ENCODE measurements at places on chromosomes 13 and 19.

GRCh38 chr13:99193152-99193551 lies 7.5 kb upstream of the UBAC2 start:
- no peak for DNase-seq

- no peak for DNase-seq
Measured at GRCh38 chr13:24627090-24627714, 53.0 kb upstream of the ATP12A start.

- DNase-seq, result no peak
Measured at GRCh38 chr19:1237027-1237659, 662 bp downstream of the CBARP start.

DNA sequence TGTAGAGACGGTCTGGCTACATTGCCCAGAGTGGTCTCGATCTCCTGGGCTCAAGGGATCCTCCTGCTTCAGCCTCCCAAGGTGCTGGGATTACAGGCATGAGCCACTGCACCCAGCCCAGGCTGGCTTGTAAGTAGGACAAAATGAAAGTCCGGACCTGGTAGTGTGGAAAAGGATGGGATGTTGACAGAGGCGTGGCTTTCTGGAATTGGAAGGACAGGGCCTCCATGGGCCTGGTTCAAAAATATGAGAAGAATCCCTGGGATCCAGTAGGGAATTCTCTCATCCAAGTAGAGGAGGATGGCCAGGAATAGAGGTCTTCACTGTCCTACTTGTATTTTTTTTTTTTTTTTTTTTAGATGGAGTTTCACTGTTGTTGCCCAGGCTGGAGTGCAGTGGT lies 64.9 kb downstream of the TRPM4 start:
- no peak for DNase-seq

DNA sequence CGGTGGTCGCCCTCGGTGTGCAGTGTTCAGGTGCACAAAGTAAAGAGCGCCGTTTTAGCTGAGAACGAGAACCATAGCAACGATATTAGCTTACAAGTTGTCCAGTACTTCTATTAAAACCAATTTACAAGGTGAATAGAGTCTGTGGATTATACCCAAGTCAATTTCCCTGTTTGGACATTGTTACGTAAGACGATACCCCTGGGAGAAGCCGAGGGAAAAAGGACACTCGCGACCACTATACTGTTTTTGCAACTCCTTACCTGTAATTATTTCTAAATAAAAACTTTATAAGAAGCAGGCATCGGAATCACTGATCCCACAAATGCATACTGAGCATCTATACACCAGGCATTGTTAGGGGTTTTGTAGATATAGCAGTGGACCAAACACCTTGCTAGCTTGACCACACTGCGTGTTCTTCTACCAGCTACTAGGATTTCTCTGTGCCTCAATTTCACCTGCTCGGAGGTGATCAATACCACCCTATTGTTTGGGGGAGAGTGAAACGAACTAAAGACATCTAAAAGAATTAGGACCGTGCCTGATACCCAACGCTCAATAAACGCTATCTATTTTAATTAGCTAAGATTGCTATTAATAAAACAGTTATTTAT lies 488 bp upstream of the EEF2 start:
- no peak for DNase-seq

GRCh38 chr13:46622630-46623256 lies 69.8 kb downstream of the LRCH1 start:
- DNase-seq, result no peak

- no peak for DNase-seq
Measured at GRCh38 chr13:22461854-22462490, 718.8 kb upstream of the SGCG start.

DNA sequence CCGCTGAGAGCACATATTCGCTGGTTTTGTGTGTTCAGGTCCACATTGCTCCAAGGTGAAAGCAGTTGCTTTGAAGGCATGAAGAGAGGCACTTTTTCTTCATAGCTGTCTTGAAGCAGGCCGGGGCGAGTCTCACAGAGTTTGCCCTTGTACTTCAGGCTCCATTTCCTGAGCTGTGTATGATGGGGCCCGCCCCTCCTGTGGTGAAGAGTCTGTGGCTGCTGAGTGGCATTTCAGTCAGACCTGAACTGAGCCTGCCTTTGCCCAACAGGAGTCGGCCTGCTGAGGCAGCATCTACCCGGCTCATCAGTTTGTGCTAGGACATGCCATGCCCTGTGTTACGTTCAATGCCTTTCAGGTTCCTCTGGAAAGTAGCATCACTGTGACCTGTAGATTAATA lies 44.4 kb upstream of the C1QTNF9 start:
- peak; percentile 72 for DNase-seq

- no peak for DNase-seq
Measured at GRCh38 chr19:15864824-15865223, 33.0 kb downstream of the CYP4F2 start.

DNA sequence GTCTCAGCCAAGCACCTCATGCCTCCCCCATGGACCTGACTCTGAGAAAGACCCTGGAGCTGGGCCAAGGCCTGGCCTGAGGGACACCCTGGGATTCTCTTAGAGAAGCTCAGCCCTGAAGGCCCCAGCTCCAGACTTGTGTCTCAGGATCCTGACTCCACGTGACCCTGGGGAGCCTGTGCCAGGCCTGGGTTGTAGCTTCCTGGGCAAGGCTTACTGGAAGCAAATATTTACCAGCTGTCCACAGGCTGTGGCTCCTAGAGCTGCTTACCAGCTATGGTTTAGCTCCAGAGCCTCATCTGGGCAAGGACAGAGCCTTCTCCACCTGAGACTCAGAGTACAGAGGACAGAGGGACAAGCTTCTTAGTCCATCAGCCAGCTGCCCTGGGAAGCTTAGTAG lies 61.0 kb upstream of the CEACAM8 start:
- DNase-seq, result no peak
